ENCODE measurements at places on chromosomes 5 and 9. TPM values are rescaled to one million over a fixed set of nuclear protein-coding genes. Genes with fewer than 3 reads are reported as not detected.

Gene ANKRD33B
- 14.5 TPM for total RNA-seq

GRCh38 chr5:38673671-38674071, 117.2 kb upstream of the LIFR start:
- no peaks in the 10 kb centered on the region for H3K36me3 ChIP-seq
- H3K4me1 ChIP-seq = no peaks in the 10 kb centered on the region
- no peak for DNase-seq
- no peak overlapping the region for H3K27ac ChIP-seq
- H3K4me3 ChIP-seq = no peak overlapping the region
- no peaks in the 10 kb centered on the region for H3K27me3 ChIP-seq

Gene ANKRD18A
- 32.3 TPM for total RNA-seq

DNA sequence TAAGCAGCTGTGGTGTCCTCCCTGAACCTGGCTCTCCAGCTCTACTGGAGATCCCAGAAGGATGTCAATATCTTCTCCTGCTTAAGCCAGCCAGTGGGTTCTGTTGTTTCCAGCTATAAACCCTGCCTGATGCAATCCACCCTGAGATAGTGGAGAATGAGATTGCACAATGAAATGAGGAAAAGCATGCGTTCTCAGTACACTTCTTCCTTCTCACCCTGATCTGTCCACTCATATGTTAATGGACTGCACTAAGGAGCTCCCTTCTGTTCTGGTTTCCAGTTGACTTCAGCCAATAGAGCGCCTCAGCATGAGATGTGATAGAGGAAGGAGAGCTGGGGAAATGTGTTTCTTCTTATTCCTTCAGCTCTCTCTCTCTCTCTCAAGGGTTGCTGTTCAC, 40.0 kb upstream of the CDH6 start:
- H3K4me1 ChIP-seq = peaks cover 7% of the 10 kb centered on the region
- H3K36me3 ChIP-seq = no peaks in the 10 kb centered on the region
- H3K27ac ChIP-seq = no peak overlapping the region
- H3K4me3 ChIP-seq = no peak overlapping the region

Gene C5orf58
- total RNA-seq = not detected

GRCh38 chr5:90294604-90295003, 115.0 kb downstream of the CETN3 start:
- no peaks in the 10 kb centered on the region for H3K36me3 ChIP-seq
- H3K27me3 ChIP-seq = no peaks in the 10 kb centered on the region
- no peak overlapping the region for H3K4me3 ChIP-seq
- DNase-seq = no peak

DNA sequence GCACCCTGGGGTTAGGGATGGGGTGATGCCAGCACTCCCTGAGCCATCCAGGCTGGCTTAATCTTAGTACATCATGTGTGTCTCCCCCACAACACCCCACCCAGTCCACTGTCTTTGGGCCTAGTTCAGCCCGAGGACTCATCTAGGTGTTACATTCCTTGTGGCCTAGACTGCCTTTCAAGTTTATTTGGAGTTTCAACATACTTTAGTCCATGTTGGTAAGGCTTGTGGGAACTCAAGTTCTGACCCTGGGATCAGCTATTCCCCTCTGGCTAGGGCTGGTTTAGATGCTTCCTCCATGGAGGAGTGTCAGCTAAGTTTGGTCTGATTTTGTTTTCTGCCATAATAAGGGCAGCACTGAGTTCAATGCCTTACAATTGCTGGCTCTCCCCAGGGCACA, 302.4 kb downstream of the SMARCA2 start:
- no peaks in the 10 kb centered on the region for H3K27me3 ChIP-seq
- no peak overlapping the region for H3K27ac ChIP-seq
- H3K4me1 ChIP-seq = no peaks in the 10 kb centered on the region
- H3K36me3 ChIP-seq = peaks cover 16% of the 10 kb centered on the region

DNA sequence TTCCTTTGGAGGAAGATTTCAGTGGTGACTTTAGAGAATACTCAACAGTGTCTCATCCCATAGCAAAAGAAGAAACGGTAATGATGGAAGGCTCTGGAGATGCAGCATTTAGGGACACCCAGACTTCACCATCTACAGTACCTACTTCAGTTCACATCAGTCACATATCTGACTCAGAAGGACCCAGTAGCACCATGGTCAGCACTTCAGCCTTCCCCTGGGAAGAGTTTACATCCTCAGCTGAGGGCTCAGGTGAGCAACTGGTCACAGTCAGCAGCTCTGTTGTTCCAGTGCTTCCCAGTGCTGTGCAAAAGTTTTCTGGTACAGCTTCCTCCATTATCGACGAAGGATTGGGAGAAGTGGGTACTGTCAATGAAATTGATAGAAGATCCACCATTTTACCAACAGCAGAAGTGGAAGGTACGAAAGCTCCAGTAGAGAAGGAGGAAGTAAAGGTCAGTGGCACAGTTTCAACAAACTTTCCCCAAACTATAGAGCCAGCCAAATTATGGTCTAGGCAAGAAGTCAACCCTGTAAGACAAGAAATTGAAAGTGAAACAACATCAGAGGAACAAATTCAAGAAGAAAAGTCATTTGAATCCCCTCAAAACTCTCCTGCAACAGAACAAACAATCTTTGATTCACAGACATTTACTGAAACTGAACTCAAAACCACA, 67.4 kb downstream of the VCAN start:
- DNase-seq = no peak
- H3K4me3 ChIP-seq = no peak overlapping the region
- H3K27me3 ChIP-seq = no peaks in the 10 kb centered on the region
- H3K4me1 ChIP-seq = no peaks in the 10 kb centered on the region
- H3K36me3 ChIP-seq = no peaks in the 10 kb centered on the region

Gene FOXD4L5
- not detected for total RNA-seq

Gene PAEP
- not detected for total RNA-seq

- peaks cover 25% of the 10 kb centered on the region for H3K4me1 ChIP-seq
- peaks cover 4% of the 10 kb centered on the region for H3K36me3 ChIP-seq
- peaks cover 20% of the 10 kb centered on the region for H3K27me3 ChIP-seq
- no peak overlapping the region for H3K27ac ChIP-seq
- DNase-seq = no peak
Measured at GRCh38 chr9:98312365-98312764, 56.9 kb upstream of the TBC1D2 start.

Gene PCSK5
- total RNA-seq = 9.6 TPM

DNA sequence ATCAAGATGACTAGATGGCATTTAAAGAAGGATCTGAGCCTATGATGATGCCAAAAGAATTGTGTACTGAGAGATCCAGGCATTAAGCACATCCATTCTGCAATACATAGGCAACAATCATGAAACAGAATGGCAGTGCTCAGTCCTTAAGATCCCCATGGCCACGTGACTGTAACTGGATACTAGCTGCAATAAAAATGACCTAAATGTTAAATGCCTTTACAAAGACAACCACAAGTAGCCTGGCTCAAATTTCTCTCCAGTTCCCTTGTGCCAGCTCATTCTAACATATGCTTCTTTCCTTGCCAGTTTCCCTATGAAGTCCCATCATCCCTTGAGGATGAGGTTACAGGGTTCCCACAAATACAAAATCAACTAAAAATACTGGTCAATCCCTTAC, 148.3 kb upstream of the GHR start:
- no peak for DNase-seq
- H3K27me3 ChIP-seq = no peaks in the 10 kb centered on the region
- no peak overlapping the region for H3K4me3 ChIP-seq
- no peaks in the 10 kb centered on the region for H3K4me1 ChIP-seq
- H3K27ac ChIP-seq = no peak overlapping the region

DNA sequence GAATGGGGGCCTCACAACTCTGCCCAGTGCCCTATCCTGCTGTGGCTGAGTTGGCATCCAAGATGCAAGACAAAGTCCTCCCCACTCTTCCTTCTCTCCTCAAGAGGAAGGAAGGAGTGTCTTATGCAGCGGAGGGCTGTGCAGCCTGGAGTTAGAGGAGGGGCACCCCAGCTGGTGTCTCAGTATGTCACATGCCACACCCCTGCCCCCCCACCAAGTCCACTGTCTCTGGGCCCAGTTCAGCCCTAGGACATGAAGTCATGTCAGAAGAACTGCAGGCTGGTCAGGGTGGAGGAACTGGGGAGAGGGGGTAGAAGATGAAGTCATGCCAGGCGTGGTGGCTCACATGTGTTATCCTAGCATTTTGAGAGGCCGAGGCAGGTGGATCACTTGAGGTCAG, 28.0 kb upstream of the SLC28A3 start:
- no peak for DNase-seq
- no peak overlapping the region for H3K27ac ChIP-seq
- H3K27me3 ChIP-seq = peaks cover 8% of the 10 kb centered on the region
- H3K36me3 ChIP-seq = peaks cover 6% of the 10 kb centered on the region
- no peak overlapping the region for H3K4me3 ChIP-seq
- H3K4me1 ChIP-seq = no peaks in the 10 kb centered on the region

Gene SLC36A2
- not detected for total RNA-seq

DNA sequence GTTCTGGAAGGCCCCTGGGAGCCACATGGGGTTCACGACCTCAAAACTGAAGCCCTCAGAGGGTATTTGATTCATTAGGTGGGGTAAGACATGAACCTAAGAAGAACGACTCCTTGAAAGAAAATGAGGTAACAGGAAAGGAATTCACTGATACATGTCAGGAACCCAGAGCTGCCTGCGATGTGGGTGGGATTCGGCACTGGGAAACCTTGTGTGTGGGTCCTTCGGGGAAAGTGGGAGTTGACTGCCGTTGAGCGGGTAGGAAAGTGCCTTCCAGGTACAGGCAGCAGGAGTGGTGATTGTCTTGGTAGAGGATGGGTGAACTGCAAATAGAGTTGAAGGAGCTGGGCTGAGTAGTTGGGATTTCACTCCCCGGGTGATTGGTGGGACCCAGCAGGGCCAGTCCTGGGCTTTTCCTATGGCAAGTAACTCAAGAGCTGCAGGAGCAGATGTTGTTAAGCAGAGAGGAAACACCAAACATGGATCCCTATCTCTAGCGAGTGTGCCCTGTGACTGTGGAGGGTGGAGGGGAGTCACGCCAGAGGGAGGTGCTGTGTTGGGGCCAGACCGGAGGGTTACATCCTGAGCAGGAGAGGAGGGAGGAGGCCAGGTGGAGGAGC, 30.8 kb downstream of the ANKRD33B start:
- peak overlapping the region; percentile 13 for H3K4me3 ChIP-seq
- DNase-seq = no peak
- no peaks in the 10 kb centered on the region for H3K36me3 ChIP-seq

Gene SLCO4C1
- 1.5 TPM for total RNA-seq

Data from glutamatergic neuron (in vitro differentiated cells).